Left cardiac atrium (tissue), 4 donors: ENCODE measurements at places on chromosomes 16 and 17. TPM values are rescaled to one million over a fixed set of nuclear protein-coding genes. Genes with fewer than 3 reads are reported as not detected.

Gene SHCBP1
- 1.8 TPM for total RNA-seq

DNA sequence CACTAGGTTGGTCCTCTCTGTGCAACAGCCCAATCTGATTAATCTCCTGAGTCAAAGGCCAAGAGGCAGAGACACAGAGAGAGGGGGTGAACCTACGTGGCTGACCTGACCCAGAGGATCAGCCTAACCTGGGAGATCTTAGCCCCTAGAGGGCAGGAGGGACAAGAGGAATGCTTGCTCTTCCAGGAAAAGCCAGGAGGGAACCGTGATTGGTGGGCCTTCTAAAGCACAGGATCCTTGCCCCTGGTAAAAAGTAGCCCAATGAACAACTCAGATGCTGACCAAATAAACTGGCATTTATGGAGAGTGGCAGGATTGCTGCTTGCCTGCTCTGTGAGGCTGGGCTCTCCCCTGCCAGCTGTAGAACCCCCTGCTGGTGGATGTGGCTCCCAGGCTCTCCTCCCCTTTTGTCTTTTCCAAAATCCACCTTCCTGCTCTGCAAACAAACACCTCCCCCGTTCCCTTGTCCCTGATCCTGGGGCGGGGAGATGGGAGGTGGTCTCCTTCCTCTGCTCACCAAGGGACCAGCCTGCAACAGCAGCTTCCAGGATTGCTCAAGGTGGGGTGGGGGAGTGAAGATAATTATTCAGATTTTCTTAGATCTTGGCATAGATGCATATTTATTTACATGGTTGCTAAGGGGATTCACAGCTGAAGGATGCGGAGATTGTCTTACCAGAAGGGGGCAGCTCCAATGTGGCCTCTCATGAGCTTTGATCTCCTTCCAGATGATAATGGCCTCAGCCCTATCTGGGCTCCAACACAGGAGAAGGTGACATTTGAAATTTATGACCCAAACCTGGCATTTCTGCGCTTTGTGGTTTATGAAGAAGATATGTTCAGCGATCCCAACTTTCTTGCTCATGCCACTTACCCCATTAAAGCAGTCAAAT, 71.9 kb downstream of the SDR42E1 start:
- DNase-seq, result no peak

GRCh38 chr17:32503251-32504165, 16.7 kb downstream of the CDK5R1 start:
- no peak for DNase-seq

- no peak for DNase-seq
Measured at GRCh38 chr17:16377941-16378341, 3.0 kb upstream of the UBB start.
